ENCODE measurements at places on chromosomes 1 and 21.

DNA sequence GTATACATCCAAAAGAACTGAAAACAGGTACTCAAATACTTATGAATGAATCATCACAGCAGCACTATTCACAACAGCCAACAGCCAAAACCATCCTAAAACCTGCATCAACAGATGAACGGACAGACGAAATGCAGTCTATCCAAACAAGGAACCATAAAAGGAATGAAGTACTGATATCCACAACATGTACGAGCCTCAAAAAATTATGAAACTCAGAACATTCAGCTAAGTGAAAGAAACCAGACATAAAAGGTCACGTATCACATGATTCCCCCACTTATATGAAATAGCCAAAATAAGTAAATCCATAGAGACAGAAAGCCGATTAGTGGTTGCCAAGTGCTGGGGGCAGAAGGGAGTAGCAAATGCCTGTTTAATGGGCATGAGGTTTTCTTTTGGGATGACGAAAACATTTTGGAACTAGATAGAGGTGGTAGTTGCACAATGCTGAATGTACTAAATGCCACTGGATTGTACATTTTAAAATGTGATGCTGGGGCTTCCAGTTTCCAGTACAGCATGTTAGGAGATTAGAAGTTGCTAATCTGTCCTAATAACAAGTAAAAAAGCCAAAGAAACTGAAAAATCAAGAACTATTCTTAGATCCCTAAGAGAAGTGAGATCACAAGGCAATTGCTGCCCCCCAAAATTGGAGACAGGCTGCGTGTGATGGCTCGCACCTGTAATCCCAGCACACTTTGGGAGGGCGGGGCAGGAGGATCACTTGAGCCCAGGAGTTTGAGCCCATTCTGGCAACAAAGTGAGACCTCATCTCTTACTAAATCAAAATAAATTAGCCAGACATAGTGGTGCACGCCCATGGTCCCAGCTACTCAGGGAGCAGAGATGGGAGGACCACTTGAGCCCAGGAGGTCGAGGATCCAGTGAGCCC lies 25.3 kb downstream of the CLSTN1 start:
- no peak for DNase-seq

GRCh38 chr1:231337043-231337471 lies 595 bp downstream of the EXOC8 start:
- DNase-seq = no peak

- DNase-seq = no peak
These were observed 222.6 kb downstream of the PRDM2 start for GRCh38 chr1:13922466-13923110.

- DNase-seq = no peak
These were observed 20.6 kb downstream of the ATP6V1G3 start for GRCh38 chr1:198519639-198520501.

GRCh38 chr1:200183637-200184036 lies 156.1 kb downstream of the NR5A2 start:
- DNase-seq = no peak

DNA sequence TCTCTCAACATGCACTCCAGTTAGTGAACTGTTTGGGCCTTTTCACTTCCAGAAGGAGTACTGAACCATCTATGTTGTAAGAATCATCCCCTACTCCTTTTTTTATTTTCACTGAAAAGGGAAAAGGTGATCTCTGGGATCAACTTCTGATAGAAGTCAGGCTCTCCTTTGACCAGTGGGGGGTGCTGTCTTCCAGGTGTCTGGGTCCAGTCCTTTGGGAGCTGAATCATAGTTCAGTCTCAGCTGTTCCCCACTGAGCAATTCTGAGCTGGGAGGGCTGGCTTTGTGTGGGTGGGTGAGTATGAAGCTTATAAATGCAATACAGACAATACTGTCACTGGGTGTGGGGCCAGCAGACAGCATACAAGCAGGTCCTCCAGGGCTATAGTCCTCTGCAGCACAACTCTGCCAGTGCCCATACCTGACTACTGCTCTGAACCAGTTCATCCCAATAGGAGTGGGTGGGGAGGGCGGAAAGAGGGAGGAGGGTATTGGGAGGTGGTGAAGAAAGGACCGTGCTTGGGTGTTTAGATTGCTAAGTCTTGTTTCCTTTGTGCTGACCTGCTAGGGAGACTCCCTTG lies 12.5 kb upstream of the SARS1 start:
- no peak for DNase-seq

DNA sequence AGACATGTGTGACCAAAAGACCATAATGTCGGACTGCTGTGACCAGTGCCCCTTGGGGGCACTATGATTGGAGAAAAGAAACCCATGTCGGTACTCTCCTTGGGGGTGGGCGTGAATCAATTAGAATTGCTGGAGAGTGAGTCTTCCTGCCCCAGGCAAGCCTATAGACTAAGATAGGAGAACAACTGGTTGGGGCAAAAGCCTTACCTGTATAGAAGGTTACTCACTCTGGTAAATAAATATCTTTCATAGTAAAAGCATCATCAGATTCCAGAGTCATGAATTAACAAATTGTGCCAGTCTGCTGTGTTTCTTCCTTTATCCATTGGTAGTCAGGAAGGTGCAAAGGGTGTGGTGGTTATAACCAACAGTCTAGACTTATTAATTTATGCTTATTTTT lies 2.9 kb upstream of the PTGFRN start:
- DNase-seq = no peak

GRCh38 chr1:171896936-171897703 lies 55.8 kb downstream of the DNM3 start:
- no peak for DNase-seq

- no peak for DNase-seq
These were observed 17.7 kb upstream of the NTPCR start for GRCh38 chr1:232932486-232933425.

GRCh38 chr1:113252166-113252565 lies 138.1 kb upstream of the MAGI3 start:
- no peak for DNase-seq

- no peak for DNase-seq
These were observed 224.8 kb downstream of the NTNG1 start for GRCh38 chr1:107365527-107366240.

DNA sequence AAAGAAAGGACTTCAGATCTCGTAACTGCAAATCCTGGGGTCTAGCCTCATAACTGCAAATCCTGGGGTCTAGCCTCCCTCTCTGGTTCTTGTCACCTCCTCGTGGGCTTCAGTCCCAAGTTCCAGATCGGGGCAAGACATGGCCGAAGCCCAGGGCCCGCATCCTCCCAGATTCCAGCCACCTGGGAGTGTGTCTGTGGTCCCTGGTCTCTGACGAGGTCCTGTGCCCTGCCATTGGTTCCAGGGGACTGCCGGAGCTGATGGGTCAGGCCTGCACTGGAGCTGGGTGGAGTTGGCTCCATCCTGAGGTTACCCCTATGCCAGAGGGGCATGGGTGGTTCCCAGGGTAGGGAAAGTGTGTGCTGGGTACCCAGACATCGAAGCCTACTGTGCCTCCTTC lies 17.7 kb upstream of the C1orf174 start:
- DNase-seq = no peak

DNA sequence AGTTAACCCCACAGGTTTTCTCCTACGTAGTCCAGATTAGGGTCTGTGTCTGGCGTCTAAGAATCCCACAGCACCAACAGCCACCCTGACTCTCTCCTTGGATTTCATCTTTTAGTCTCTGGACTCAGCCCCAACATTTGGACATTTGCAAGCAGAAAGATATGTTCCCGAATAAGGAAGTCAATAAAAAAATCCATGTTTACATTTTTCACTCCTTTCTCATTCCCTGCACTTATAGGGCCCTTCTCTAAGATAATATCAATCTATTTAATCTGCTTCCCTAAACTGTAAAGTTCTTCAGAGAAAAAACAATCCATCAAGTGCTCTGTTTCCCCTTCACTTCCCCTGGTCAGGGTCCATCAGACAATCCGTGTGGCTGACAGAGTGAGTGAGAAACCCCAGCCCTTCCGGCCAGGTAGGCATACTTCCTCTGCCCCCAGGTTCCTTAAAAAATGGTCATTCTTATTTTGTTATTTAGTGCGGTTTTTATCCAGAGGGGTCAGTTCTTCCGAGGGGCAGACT lies 105.9 kb upstream of the CDC42BPA start:
- no peak for DNase-seq

- no peak for DNase-seq
These were observed 358.3 kb upstream of the GREM2 start for GRCh38 chr1:240970253-240970652.

- DNase-seq = peak; percentile 28
These were observed 653 bp downstream of the FNDC10 start for GRCh38 chr1:1599030-1599934.

GRCh38 chr21:33492571-33492970 lies 1.1 kb upstream of the DNAJC28 start:
- DNase-seq = no peak

DNA sequence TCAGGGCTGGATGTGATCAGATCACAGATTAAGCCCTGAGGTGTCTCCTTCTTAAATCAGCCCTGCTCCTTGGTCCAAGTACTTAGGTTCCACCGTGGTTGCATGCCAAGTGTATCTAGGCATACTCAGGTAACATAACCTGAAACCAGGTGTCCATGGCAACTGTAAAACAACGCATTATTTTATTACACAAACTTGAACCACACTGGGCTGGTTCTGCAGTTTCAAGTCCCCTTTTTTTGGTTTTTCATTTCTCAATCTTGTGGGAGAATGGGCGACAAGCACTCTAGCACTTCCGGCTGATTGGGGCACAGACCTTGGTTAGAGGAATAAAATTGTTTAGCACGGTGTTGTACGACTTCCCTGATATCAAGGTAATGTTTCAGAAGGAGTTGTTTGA lies 65.2 kb downstream of the GBP6 start:
- no peak for DNase-seq

DNA sequence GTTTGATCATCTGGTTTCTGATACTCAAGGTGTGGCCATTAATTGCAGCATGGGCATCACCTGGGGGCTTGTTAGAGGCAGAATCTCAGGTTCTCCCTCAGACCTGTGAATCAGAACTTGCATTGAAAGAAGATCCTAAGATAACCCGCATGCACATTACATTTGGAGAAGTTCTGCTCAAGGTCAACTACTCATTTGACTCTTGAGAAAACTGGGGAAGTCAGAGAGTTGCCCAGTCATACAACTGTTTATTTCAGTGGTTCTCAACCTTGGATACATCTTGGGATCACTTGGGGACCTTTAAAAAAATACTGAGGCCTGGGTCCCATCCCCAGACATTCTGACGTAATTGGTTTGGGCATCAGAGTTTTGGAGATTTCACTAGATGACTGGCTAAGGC lies 30.5 kb downstream of the CAMTA1 start:
- no peak for DNase-seq

- no peak for DNase-seq
These were observed 8.5 kb downstream of the CENPS start for GRCh38 chr1:10438677-10439163.

DNA sequence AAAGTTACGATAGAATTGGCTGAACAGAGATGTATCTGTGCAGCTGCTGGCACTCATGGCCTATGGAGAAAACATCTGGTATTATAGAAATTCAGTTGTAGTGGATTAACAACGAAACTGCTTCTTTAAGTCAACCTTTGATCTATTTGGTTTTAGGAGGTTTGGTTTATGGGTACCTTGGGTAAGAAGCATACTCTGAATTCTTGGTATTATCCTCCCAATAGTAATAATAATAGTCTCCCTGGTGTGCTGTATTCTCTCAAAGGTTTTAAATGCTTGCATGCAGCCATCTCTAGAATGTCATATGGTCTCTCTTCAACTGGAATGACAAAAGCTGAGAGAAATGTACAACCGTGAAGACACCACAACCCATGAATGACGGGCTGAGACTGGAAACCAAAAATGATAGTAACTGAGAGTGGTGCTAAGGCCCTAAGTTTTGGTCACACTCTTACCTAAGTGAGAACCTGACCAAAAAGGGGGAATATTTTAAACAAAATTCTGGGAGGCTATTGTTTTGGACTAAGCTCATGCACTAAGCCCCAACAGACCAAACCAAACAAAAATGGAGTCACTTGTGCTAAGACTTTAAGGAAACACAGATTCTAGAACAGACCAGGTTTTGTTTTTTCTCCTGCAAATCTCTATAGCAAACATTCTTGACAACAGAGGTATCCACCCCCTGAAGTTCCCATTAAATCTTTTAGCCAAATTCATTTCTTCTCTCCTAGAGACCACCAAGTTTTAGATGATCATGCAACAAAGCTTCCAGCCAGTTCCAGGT lies 17.6 kb upstream of the TMEM61 start:
- no peak for DNase-seq

DNA sequence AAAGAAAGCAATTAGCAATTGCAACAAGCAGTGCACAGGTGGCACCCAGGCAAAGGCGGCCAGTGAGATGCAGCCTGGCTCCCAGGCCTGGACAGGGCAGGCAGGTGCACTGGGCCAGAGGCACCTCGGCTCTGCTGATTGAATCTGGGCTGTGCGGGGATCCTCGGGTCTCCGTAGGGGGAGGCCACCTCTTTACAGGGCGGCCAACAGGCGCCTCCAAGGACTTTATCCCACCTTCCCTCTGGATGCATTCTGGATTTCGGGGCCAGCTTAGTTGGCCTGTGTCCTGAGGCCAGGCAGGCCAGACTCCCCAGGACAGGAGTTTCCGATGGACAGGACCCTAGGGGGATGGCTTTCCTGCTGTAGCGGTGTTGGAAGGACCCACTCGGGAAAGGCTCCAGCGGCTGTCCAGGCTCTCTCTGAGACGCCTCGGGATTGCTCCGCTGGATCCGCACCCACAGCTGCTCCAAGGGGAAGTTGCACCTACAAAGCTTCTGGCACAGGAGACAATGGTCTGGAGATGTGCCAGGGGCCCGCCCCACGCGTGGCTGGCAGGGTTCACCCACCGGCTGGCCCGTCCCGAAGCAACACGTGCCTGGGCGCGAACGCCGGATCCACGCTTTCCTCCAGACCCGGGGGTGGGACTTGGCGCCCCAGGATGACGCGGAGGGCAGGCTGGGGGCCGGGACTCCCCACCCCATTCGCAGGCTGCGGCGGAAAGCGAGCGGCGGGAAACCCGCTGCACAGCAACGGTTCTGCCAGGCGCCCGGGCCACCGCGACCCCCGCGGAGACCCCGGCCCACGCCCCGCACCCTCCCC lies 810 bp downstream of the SLC19A1 start:
- DNase-seq = peak; percentile 47

GRCh38 chr1:96968983-96969382 lies 247.4 kb downstream of the PTBP2 start:
- DNase-seq = no peak

GRCh38 chr1:210098356-210098755 lies 134.2 kb upstream of the SERTAD4 start:
- no peak for DNase-seq

DNA sequence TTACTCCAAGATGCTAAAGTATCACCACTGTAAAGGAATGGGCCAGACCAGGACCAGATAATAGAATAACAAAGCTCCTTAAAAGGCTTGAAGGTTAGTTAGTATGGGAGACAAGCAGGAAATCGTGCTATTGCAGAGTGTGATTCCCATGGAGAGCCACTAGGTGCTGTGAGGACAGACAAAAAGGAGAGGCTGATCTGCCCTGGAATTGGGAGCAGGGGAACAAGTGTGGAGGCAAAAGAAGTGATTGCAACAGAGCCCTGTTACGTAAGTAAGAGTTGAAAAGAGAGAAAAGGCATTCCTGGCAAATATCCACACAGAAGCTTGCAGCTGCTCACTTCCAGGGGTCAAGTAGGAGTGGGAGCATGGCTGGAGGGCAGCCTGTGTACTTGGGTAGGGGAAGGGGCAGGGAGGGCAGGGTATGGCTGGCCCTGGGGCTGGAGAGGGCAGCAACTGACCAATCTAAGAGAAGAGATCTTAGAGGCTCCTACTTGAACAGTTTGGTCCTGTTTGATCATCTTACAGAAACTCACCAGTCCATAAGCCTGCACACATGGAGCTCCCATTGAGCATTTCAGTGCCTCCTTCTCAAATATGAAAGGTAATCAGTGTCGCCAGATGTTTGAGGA lies 207.7 kb upstream of the GJB5 start:
- DNase-seq = no peak

Data from activated CD4-positive, CD25-positive, alpha-beta regulatory T cell (primary cell).